NCI-H526 (cell line): ENCODE measurements at places on chromosomes 2 and 18.

DNA sequence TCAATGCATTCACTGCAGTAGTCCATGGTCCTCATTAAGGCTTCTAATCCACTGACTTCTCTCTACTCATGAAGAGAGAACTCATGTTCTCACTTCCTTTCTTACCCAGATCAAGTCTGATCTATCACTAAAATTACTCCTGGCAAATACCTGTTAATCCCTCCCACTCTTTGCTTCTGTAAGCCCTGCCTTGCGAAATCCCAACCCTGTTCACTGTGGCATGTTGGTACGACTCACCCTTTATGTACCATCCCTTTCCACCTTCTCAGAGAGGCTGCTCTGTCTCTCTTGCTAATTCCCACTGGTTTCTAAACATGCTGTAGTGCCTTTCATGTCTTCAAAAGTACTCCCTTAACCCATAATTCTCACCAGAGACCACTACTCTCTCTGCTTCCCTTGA is 272.2 kb upstream of the ACVR2A start:
- no peak for DNase-seq

DNA sequence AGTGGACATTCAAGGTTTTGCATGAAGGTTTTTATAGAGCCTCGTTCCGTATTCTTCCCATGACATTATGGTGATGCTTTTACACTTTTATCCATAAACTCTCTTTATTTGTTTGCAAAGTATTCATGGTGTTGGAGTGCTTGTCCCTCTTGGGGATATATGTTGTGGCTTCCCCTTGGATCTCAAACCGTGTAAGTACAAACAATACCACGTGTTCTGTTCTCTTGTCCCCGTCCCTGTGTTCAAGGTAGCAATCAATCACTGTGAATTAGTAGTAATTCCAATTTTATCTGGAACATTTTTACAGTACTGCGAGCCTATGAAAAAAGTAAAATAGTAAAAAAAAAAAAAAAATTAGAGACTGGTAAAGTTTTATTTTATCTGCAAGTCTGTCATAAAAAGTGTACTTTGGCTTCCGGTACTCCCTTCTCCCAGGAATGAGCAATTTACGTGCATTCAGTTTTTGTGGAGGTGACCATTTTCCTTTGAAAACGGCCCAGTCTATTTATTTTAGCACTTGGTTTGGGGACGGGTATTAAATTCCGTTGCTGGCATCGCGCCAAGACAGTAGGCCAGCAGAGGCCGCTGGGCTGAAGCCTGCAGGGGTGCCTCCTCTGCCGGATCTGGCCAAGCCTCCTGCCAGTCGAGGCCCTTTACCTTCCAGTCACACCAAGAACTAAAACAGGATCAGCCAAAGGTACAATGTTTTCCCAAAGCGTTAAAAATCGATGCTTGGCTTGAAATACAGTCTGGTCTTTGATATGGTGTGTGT is 175.7 kb downstream of the SOCS6 start:
- DNase-seq, result peak; percentile 75

GRCh38 chr2:55245411-55245810 is 12.9 kb downstream of the RPS27A start:
- no peak for DNase-seq

DNA sequence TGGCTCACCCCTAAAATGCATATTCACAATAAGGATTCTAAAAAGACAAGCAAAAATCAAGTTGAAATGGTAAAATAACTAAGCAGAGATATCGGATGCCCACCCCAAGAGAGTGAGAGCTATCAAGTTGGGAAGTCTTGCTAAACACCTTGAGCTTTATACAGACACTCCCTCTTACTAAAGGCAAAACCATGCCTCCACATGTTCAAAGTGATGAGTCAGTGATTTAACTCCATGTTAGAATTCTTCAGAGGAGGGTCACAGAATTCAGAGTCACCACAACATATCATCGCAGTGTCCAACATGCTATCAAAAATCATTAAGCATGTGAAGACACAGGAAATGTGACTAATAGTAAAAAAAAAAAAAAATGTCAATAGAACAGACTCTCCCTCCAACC is 20.6 kb upstream of the ST8SIA3 start:
- DNase-seq, result no peak

DNA sequence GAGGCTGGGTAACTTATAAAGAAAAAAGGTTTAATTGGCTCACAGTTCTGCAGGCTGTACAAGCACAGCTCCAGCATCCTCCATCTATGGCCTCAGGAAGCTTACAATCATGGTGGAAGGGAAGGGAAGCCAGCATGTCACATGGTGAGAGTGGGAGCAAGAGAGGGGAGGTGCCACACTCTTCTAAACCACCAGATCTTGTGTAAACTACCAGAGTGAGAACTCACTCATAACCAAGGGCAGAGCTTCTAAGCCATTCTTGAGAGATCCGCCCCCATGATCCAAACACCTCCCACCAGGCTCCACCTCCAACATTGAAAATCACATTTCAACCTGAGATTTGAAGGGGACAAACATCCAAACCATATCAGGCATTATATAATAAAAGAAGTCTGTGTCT is 121.6 kb upstream of the CDC42EP3 start:
- no peak for DNase-seq
